ENCODE measurements at places on chromosomes 2 and 18.

- DNase-seq = peak; percentile 62
Measured at GRCh38 chr2:157838442-157839161, 37.5 kb downstream of the ACVR1 start.

DNA sequence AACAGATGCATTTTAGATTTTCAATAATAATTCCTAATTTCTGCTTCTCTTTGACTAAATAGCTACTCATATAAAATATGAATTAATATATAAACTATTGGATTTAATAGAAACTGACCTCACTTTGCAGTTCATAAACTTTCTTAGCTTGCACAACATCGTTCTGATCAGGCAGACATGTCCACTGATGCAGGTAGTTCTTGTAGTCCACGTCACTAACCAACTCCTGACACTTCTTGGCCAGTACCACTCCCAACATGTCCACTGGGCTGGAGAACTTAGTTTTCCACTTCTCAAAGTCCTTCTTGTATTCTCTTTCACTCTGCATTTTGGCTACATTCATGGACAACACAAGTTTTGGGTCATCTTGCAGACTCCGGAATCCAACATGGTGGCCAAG lies 83.8 kb downstream of the NEB start:
- DNase-seq = no peak

DNA sequence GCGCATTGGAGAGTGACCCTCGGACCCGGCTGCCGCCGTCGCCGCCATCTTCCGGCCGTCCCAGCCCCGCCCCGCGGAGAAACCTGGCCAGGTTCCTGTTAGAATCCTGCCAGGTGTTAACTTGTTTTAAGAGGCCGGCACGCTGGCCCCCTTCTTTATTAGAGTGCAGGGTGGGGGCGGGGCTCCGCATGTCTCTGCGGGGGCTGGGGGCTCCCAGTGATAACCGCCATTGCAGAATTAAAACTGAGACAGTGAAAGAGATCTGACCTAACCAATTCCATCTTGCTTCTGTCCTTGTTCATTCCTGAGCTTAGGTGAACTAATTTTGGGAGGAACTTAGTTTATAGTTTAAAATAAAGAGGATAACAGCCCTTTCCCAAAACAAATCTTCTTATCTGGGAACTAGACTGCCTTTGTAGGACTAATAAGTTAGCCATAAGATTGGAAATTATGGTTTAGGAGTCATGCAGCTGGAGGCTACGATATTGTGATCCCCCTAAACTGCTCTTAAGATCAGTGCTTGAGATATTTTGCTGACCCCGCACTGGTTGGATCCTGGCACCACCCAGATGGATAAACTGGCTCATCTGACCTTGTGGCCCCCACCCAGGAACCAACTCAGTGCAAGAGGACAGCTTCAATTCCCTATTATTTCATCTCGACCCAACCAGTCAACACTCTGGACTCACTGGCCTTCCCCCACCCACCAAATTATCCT lies 543 bp upstream of the STARD7 start:
- no peak for DNase-seq

GRCh38 chr2:84515788-84516187 lies 510 bp upstream of the DNAH6 start:
- no peak for DNase-seq

GRCh38 chr2:238129166-238130010 lies 9.1 kb upstream of the KLHL30 start:
- DNase-seq = no peak

DNA sequence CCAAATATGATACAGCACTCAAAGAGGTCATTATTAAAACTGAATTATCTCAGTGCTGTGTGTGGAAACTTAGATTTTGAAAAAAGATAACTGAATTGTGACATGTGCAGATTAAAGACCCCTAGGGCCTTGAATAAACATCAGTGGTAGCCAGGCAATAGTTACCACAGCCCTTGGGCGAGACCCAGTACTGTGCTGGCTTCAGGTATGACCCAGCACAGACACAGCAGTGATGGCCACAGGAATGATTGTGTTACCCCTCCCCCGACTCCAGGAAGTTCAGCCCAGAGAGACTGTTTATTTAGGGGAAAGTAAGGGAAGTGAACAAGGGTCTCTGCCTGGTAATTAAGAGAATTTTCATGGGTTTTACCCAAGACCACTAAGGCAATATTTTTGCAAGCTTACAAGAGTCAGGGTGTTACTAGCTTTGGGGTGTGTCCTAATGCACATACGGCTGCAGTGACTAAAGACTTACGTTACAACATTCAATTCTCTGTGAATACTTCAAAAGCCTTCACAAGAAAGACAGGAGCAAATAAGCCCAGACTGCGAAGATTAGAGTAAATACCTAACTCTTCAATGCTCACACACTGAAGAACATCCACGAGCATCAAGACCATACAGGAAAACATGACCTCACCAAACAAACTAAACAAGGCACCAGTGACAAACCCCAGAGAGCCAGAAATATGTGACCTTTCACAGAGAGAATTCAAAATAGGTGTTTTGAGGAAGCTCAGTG lies 28.2 kb upstream of the ITGAV start:
- no peak for DNase-seq

- no peak for DNase-seq
Measured at GRCh38 chr2:58130238-58130637, 83.6 kb downstream of the VRK2 start.

DNA sequence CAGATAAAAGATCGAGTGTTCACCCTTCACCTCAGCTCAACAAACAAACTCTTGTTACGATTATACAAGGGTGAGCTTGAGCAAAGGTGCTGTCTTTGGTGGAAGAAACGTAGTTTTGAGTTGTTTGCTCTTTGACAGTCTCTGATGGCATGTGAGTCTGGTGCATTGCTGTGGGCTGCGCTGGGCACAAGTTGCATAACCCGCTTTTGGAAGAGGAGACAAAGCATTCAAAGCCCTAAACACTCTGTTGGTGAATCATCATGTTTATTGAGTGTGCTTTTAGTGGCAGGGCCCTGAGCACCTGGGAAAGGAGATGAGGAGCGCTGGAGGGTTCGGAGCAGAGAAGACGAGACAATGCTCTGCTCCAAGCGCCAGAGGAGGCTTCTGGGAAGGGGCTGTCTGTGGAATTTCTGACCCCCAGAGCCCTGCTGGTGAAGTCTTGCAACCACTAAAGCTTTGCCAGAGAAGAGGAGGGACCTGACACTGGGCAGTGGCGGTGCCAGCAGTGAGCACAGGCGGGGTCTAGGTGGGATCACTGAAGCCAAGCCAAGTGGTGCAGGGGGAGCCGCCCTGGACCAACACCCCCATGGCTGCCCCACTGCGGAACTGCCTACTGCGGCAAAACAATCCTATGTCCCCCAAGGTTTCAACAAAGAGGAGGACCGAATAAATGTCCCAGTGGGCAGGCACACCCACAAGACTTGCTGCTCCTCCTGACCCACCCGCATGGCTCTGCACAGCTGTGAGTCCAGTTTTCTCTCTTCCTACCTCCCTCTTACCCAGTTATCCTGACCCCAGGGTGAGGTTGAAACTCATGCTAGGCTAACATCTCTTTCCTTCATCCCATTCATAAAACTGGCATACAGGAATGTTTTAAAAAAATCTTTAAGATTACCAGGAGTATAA lies 64.0 kb downstream of the TNFRSF11A start:
- DNase-seq = no peak

GRCh38 chr2:224999754-225000153 lies 42.5 kb downstream of the DOCK10 start:
- no peak for DNase-seq

DNA sequence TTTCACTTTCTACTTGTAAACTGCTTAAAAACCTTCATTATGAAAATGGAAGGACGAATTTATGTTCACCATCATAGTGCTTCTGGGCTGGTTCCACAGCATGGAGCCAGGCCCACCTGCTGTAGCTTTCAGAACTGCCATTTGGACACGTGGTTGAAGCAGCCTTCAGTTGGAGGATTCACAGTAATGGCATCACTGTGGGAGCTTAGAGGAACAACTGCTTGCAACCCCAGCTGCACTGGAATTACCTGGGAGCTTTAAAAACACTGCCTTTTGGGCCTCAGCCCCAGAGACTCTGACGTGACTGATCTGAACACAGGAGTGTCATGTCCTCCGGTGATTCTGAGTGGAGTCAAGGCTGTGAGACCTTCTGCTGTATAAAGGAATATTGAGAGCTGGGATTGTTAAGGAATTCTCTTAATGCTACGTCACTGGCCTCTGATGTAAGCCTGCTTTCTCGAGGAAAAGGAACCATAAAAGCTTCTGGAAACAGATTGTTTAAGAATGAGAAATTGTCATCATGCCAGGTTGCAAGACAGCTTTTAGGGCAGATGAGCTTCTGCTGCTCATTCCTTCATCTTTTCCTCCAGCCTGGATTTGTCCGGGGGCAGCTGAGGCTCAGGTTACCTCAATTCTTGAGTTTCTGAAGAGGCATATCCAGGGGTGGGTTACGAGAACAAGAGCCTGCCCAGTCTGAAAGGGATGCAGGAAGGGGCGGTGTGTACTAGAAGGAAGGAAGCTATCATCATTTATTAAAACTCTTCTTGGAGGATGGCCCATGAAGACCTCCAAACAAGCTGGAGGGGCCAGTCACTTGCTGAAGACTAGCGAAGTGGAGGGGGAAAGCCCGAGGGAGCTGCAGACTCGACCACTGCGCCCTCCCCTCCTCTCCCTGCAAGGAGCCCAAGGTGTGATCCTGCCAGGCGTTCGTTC lies 1.3 kb upstream of the IL1R1 start:
- no peak for DNase-seq

- no peak for DNase-seq
Measured at GRCh38 chr2:229335877-229336346, 64.8 kb upstream of the PID1 start.

DNA sequence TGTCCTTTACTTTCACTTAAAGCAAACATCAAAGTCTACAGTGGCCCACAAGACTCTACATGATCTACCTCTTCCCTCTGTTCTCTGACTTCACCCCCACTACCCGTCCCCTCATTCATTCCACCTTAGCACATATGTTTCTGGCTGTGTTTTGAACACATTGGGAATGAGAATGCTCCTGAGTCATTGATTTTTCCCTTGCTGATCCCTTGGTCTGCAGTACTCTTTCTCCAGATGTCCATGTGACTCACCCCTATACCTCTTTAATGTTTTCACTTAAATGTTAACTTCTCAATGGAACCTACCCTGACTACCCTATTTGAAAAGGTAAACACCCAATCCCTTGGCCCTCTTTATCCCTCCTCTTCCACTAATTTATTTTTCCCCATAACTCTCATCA lies 30.7 kb upstream of the FRZB start:
- DNase-seq = no peak

- no peak for DNase-seq
Measured at GRCh38 chr2:67839668-67840067, 223.1 kb downstream of the C1D start.

- no peak for DNase-seq
Measured at GRCh38 chr18:69265656-69266055, 135.0 kb upstream of the DOK6 start.

GRCh38 chr18:78221496-78221895 lies 758.1 kb upstream of the SALL3 start:
- DNase-seq = no peak

GRCh38 chr2:31440764-31441163 lies 26.2 kb upstream of the XDH start:
- DNase-seq = no peak

- DNase-seq = no peak
Measured at GRCh38 chr2:241088376-241088775, 13.7 kb downstream of the MTERF4 start.

DNA sequence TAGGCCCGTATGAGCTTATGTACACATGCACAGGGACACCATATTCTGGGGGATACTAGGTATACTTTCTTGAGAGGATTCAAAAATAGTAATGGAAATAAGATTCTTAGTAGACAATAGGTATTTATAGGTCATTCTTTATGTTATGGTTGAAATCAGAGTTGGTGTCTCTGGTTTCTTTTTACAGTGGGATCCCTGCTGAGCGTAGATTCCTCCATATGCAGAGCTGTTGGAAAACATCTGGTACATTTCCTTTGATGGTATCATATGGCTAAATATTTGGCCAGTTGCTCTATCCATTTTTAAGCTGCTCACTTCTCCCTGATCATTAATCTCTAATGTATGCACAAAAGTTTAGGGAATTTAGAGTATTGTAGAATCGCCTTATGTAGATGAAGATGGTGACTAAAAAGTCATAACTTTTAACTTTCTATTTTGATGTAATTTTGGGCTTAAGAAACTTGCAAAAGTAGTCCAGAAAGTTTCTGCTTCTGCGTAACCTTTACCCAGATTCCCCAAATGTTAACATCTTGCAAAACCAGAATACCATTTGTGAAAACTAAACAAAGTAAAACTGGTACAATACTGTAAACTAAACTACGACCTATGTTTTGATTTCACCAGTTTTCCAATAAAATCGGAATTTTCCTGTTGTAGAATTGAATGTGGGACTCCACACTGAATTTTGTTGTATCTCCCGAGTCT lies 5.4 kb downstream of the ARHGAP28 start:
- DNase-seq = no peak

All from activated naive CD4-positive, alpha-beta T cell treated with anti-CD3 and anti-CD28 coated beads for 36 hours (primary cell).